Hematopoietic multipotent progenitor cell treated with erythropoietin and hydrocortisone succinate and interleukin-3 and kit ligand, for 8 days (in vitro differentiated cells): ENCODE measurements at places on chromosomes 4 and X.

DNA sequence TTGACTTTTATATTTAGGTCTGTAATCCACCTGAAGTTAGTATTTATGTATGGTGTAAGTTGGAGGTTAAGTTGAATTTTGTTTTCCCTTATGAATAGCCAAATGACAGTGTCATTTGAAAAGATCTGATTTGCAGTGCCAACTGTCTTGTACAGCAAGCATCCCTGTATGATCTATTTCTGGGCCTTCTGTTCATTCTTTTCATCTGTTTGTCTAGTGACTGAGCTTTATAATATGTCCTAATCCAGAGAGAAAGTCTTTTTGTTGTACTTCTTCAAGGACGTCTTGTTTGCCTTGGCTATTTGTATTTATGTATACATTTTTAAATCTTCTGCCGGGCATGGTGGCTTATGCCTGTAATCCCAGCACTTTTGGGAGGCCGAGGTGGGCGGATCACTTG, 39.6 kb downstream of the CDKL5 start:
- DNase-seq = no peak

DNA sequence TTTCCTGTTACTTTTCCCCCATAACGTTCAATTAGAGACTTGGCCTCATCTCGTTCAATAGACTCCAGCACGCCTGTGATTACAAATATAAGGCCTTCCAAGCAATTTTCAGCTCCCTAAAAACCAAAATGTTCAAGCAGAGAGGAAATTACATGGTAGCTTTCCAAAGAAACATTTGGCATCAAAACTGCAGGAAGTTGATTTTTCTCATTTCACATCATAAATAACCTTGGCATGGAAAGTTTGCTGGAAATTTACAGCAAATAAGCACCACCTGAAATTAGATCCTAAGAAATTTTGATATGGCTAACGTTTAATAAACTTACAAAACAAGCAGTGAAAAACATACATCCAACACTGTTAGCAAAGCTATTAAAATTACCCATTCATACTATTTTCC, 53.3 kb downstream of the RFC1 start:
- DNase-seq = no peak

DNA sequence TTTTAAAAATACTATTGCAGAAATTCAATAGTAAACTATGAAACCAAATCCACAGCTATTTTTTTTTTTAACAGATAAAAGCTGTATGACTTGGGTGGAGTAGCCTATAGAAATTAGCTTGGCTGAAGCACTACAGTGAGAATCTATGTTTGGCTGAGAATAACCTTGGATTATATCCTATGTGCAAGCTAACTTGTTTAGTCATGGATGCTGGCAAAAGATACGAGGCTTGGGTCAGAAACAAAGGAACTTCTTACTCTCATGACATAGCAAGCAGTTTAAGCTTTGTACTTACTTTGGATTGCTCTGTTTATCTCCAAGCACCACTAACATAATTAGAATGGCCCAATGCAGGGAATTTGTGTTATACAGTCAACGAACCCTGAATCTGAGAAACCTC, 119.2 kb upstream of the GRID2 start:
- DNase-seq = no peak

GRCh38 chrX:50152456-50152855, 48.4 kb downstream of the AKAP4 start:
- no peak for DNase-seq

DNA sequence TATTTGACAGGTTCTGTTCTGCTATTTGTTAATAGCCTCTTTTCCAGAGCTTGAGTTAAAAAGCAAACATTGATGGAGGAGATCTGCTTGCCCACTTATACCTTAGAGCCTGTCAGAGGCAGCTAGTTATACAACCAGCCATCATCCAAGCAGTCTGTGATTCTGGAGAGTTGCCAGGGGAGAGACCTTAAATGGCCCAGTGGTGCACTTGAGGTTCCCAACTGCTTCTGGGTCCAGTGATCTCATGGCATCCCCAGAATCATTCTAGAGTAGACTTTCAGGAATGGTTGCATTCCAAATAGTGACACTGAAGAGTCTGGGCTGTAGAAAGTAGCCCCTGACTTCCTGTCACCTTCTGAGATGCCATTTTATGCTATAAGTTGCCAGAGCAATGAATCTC, 160.7 kb downstream of the FHIP1A start:
- no peak for DNase-seq

GRCh38 chrX:119500061-119500800, 32.0 kb downstream of the SLC25A5 start:
- no peak for DNase-seq

GRCh38 chrX:55714161-55714560, 3.4 kb upstream of the RRAGB start:
- no peak for DNase-seq

DNA sequence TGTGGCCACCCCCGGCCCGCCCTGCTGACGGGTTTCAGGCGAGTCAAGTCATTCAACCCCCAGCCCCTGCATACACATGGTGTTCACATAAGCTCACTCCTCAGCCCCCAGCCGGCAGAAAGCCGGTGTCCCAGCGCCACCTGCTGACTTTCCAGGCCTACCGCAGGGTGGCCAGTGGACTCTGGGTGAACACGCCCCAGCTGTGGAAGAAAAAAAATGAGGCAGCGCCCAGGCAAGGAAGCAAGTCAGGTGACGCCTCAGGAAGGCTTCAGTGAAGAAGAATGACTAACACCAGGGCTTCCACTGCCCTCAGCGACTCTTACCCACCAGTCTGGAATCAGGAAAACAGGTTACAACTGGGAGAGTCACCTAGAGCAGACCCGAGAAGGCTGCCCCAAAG, 15.8 kb downstream of the BCAP31 start:
- DNase-seq = peak; percentile 82

GRCh38 chrX:11366998-11367595, 73.9 kb downstream of the AMELX start:
- no peak for DNase-seq
